NCI-H1694 (cell line): ENCODE measurements at places on chromosomes 4 and X.

- DNase-seq = no peak
These were observed 147.3 kb downstream of the PCDH7 start for GRCh38 chr4:30867427-30867826.

GRCh38 chrX:26649534-26649933 lies 433.6 kb downstream of the MAGEB5 start:
- DNase-seq = peak; percentile 5

DNA sequence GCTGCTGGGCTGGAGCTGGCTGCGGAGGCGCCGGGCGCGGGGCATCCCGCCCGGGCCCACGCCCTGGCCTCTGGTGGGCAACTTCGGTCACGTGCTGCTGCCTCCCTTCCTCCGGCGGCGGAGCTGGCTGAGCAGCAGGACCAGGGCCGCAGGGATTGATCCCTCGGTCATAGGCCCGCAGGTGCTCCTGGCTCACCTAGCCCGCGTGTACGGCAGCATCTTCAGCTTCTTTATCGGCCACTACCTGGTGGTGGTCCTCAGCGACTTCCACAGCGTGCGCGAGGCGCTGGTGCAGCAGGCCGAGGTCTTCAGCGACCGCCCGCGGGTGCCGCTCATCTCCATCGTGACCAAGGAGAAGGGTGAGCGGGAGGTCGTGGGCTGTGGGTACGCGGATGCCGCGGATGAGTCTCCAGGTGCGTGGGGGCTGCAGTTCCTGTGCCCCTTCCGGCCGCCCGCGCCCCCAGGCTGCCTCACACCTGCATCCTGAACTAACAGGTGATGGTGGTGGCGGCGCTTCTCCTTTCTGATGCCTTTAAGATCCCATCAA lies 499 bp downstream of the CYP2U1 start:
- DNase-seq = no peak

DNA sequence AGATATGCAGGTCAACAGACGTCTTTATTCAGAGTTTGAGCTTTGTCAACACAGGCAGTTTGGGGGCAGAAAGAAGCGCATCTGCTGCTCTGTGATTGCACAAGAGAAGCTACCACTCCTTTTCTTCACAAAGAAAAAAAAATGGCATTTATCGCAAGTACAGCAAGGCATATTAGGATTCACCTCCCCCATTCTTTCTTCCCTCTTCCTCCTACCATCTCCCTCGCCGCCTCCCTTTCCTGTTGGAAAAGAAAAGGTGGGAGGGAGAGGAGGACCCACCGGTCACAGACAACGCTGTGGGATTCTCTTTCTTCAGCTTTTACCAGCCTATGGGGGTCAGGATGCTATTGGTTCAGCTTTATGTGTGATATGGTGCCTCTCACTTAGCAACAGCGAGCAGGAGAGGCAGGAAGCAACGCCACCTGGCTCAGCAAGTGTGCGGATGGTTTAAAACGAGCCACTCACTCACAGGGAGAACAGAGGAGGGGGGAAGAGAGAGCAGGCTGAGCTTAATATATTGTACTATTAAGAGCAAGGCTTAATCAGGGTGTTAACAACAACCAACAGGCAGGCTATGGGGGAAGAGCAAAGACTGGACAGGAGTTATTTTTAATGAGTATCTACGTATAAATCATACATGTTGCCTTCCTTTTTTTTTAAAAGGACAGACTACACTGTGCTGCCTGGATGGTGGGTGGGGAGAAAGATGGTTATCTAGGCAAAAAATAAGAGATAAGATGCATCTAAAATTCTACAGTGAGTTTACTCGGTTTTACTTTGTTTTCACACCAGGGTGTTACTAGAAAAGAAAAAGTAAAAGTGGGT lies 104.7 kb downstream of the MAML3 start:
- DNase-seq = peak; percentile 93

DNA sequence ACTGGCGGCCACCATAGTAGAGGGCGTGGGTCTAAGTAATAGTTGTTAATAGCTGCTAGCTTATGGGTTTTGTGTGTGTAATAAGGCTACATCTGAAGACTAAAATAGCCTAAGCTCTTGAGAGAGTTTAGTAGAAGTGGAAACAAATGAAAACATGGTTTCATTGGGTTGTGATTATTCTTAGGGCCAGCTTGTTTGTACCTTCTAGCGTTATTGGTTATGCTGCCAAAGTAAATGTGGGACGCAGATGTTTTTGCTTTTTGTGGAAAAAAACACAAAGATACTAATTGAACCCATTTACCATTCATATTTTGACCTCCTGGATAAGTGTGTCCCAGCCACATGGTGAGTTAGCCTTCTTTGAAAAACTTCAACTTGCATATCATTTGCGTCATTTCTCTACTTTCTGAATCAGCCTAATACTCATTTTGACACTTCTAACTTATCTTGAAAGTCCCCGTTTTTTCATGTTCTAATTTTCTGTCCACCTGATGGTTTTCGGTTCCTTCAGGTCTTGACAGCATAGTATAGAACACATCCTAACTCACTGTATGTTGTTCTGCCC lies 305.3 kb downstream of the FRMPD4 start:
- DNase-seq = no peak

GRCh38 chr4:76748649-76749048 lies 149.3 kb downstream of the SOWAHB start:
- peak; percentile 3 for DNase-seq

DNA sequence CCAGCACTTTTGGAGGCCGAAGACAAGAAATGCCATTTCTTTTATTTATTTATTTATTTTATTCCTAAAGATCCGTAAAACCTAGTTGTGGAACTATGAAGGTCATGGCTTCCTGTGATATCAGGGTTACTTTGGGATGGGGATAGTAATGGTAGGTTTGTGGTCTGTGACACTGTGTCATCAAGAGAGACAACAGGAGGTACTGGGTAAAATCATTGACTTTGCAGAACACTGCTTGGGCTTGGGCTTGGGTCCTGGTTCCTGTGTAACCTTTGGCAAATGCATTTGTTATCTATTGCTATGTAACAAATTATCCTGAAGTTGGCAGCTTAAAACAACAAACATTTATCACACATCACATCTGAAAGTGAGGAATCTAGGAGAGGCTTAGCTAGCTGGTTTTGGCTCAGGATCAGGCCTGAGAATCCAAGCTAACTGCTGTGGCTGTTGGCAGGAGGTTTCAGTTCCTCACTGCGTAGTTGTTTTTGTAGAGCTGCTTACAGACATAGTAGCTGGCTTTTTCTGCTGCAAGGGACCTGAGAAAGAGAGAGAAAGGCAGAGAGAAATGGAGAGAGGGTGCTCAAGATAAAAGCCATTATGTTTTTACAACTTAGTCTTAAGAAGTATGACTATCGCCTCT lies 576.4 kb upstream of the SLIT2 start:
- no peak for DNase-seq

DNA sequence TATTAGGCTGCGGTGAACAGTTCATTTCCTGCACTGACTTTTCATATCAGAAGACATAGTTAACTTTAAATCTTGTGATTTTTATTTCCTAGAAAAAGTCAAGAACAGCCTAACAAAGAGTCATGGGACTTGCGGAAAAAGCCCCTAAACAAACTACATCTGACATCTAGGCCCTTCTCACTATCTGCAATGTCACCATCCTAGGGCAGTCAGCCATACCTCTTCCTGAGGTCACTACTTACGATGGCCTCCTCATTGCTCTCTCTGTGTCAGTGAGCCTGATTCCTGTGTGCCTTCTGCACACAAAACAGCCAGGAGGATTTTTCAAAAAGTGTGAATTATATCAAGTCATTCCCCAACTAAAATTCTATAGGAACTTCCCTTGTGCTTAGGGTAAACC lies 22.4 kb upstream of the KIT start:
- DNase-seq = no peak

GRCh38 chr4:162408309-162408708 lies 244.5 kb upstream of the FSTL5 start:
- DNase-seq = no peak

DNA sequence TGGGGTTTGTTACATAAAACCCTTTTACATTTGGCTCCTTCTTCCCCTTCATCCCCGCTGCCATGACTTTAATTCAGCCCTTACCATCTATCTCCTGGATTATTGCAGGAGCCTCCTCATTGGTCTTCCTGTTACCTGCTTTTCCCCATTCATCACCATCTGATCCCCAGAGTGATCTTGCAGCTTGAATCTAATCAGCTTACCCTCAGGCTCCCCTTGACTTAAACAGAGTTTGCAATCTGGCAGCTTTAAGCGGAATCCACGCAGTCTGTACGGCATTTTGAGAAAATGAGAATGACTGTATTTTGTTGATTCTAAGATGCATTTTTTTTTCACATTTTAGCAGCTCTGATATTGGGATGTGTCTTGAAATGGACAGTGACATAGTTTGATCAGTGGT lies 14.9 kb upstream of the PPEF1 start:
- DNase-seq = no peak

- no peak for DNase-seq
These were observed 3.4 kb upstream of the ATXN3L start for GRCh38 chrX:13323241-13323640.

DNA sequence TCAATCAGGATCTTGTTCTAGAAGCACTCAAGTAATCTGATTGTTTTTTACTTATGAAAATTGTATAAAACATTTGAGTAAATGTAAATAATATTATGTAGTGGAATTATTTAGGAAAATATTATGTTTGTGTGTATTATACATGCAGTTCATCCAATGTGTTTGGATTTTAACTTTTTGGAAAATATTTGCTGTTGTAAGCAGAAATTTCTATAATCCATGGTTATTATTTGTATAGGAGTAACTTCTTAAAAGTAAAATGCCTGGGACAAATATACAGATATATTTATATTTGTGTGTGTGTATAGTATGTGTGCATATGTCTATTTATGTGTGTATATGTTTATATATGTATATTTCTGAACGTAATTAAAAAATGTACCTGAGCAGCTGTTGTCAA lies 1394.6 kb upstream of the AGA start:
- DNase-seq = no peak

DNA sequence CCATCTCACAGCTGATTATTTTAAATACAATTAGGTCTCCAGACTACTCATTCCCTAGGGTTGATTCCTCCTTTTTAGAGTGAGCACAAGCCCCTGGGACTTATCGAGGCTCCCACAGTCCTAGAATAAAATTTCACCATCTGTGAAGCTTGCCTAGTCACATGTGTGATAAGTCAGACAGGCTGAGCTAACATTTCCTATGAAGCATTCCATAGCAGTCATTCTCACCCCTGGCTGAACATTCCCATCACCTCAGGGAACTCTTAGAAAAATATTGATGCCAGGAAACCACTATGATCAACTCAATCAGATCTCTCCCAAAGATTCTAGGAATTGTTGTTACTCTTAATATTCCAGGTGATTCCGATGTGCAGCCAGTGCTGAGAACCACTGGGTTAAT lies 37.7 kb downstream of the ARHGEF9 start:
- DNase-seq = no peak

DNA sequence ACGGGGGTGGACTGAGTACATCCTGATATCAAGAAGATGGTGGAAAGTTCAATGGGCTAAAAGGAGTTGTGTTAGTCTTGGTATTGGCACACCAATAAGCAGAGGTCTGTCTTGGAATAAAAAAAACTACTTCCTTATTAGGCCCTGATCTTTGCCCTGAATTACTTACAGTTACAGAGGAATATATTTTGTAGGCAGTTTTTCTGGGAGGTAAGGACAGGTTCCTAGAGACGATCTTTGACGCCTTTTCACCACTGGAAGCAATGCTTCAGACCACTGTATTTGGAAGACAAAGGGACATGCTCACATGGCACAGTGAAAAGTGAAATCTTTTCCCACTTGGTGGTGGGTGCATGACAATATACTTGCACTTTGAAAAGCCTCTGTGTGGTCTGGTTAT lies 618 bp upstream of the XK start:
- DNase-seq = no peak

GRCh38 chr4:57544811-57545654 lies 434.8 kb upstream of the IGFBP7 start:
- no peak for DNase-seq

- DNase-seq = no peak
These were observed 141.1 kb downstream of the MAML3 start for GRCh38 chr4:140012688-140013486.

GRCh38 chr4:172957216-172957615 lies 211.4 kb upstream of the GALNT7 start:
- DNase-seq = no peak

- no peak for DNase-seq
These were observed 115.1 kb downstream of the STK32B start for GRCh38 chr4:5166377-5166776.

DNA sequence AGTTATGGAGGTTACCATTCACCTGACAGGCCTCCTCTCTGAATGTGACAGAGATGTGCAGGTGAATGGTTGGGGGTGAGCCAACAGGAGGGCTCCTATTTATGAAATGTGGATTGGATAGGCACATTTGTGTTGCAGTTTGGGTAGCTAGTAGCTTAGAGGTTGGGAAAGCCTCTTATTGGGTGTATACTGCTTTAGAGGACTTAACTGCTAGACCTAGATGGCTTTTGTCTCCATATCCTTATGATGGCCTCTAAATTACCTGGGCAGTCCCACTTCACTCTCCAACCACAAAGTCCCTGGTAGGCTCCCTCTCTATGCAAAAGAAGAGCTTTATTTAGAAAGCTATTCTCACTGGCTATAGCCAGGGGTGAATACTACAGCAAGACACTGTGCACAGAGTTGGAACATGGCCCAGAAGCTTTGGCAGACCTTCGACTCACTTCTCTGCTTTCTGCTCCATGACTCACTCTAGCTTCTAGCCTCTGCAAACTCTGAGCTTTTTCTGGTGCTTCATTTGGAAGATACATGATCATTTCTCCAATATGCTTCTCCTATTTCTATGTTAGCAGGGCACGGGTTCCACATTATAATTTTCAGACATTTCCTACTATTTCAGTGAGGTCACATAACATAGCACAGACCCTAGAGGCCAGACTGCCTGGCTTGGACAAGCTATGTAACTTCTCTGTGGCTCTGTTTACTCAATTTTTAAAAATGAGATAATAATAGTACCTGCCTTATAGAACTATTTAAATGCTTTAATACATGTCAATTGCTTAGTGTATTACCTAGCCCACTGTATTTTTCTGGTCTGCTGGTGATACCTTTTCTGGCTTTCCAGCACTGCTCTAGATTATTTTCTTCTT lies 6.0 kb upstream of the VGLL1 start:
- DNase-seq = peak; percentile 51

GRCh38 chr4:107736924-107737448 lies 17.0 kb upstream of the PAPSS1 start:
- no peak for DNase-seq

GRCh38 chr4:8920289-8920965 lies 48.8 kb upstream of the HMX1 start:
- no peak for DNase-seq

GRCh38 chr4:189124149-189124758 lies 816.4 kb upstream of the FRG1 start:
- no peak for DNase-seq

DNA sequence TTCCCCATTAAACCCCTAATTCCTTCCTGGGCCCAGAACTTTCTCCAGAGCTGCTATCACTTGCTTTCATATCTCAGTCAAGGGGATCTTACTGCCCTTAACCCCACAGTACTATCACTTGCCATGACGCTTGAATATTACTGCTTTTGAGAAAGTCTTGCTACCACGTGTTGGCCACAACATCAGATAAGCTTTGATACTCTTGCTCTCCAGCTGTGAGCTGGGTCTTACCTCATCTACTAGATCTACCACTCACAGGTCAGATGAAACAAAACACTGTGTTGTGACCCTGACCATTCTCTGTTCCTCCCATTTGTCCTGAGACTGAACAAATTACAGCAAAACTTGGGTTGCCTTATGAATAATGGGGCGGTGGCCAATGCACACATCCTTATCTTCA lies 12.1 kb upstream of the TAPT1 start:
- no peak for DNase-seq
